ENCODE measurements at places on chromosomes 3 and 15.

DNA sequence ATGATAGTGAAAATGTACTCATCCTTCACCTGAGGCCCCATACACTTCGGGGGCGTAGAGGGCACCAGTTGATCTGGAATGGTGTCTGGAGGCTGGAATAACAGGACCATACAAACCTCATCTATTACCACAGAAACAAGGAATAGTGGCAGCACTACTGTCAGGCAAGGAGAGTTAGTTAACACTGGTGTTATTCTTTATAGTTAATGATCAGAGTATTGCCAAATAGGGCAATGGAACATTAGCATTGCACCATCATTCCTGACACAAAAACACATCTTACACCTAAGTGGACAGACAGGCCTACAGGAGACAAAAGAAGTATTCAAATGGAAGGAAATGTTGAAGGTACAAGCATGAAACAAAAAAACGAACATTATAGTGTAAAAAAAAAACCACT, 137.0 kb upstream of the UBP1 start:
- no peak for DNase-seq

GRCh38 chr3:132753946-132754345, 31.7 kb upstream of the NPHP3 start:
- DNase-seq: no peak

DNA sequence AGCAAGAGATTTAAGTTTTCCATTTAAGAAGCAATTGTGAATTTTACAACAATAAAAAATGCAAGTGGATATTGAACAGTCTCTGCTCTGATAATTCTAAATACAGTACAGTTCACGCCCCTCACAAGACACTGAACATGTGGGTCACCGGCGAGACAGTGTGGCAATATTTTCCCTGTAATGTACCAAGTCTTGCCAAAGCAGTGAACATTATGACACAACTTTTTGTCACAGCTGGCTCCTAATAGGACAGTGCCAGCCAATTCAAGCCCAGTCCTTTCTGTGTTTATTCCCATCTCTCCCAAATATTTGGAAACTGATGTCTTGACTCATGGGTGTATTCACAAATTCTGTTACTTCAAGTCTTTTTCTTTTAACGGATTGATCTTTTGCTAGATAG, 62.3 kb downstream of the PPARG start:
- DNase-seq: no peak

GRCh38 chr3:19972054-19972453, 25.2 kb downstream of the RAB5A start:
- DNase-seq: no peak

DNA sequence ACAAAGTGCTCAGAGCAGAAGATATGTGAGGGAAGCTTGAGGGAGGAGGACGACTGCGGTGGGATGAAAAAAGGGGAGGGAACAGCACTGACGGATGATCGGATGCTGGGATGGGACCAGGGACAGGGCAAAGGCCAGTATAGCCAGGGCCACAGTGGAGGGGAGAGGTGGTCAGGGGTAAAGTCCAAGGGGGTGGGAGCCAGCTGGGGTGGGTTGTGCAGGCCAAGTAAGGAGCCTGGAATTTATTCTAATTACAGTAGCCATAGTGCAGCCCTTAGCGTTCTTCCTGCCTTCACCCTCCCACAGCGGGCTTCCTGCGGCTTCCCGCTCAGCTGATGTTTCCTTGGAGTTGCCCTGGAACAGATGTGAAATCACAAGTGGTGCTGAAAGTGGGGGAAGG, 7.6 kb upstream of the APEH start:
- DNase-seq: no peak

- DNase-seq: no peak
These were observed 96.6 kb upstream of the CBLB start for GRCh38 chr3:105965384-105965783.

All from Ammon's horn (tissue), 1 donor.